ENCODE measurements at places on chromosomes 11 and 22. TPM values are rescaled to one million over a fixed set of nuclear protein-coding genes. Genes with fewer than 3 reads are reported as not detected.

DNA sequence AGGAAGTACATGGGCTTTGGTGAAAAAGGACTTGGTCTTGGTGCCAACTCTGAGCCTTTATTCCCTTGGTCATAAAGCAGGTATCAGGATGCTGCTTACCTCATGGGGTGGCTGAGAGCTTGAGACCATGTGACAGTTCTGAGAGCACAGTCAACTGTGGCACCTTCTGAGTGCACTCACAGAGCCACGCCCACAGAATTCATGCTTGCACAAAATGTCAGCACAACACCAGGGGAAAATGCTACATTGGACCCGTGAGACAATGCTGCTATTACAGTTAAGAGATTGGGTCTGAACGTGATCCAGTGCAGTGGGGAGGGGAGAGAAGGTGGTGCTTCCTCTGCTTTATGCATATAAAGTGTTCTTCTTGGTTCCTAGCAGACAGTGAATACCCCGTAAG, 79.5 kb upstream of the SPON1 start:
- no peak for DNase-seq

GRCh38 chr22:22074634-22075381, 92.2 kb upstream of the TOP3B start:
- DNase-seq, result no peak

GRCh38 chr11:20046416-20046815, 113.9 kb downstream of the DBX1 start:
- DNase-seq, result no peak

DNA sequence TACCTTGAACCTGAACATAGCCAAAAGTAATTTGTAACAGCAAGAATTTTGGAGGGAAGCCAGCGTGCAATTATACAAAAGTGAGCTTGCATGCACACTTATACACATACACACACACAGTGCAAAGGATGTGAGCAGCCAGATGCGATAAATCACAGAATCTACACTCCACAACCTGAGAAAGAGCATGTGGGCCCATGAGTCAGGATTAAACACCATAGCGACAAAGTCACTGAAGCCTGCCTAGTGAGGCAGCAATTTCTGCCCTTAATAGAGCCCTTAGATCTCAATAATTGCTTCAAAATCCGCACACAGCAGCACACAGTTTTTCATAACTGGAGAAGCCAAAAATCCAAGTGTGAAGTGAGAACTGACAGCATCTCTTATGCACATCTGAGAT, 42.6 kb upstream of the TEAD1 start:
- no peak for DNase-seq

- no peak for DNase-seq
These were observed 24.1 kb downstream of the RELT start for GRCh38 chr11:73400293-73400692.

DNA sequence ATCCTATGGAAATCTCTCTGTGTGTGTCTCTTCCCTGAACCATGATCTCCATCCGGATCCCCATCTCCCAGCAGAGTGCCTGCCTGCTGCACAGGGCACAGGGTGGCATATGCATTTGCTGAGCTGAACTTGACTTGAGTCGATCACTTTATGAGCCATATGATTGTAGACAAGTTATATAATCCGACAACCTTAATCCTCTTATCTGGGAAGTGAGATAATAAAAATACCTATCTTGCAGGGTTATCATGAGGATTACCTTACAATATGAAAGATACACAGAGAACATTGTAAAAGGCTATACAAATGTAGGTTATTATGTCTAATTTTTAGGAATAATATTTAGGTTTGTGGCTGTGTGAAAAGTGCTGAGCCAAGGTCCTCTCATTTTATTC, 124.5 kb downstream of the ST3GAL4 start:
- DNase-seq, result no peak

GRCh38 chr11:61885166-61885778, 6.1 kb downstream of the FADS3 start:
- no peak for DNase-seq

DNA sequence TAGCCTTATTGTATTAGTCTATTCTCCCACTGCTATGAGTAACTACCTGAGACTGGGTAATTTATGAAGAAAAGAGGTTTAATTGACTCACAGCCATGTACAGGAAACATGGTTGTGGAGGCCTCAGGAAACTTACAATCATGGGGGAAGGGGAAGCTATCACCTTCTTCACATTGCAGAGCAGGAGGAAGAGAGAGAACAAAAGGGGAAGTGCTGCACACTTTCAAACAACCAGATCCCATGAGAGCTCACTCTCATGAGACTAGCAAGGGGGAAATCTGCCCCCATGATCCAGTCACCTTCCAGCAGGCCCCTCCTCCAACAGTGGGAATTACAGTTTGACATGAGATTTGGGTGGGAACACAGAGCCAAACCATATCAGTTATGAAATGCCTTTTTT, 179.4 kb downstream of the ARHGAP42 start:
- no peak for DNase-seq

DNA sequence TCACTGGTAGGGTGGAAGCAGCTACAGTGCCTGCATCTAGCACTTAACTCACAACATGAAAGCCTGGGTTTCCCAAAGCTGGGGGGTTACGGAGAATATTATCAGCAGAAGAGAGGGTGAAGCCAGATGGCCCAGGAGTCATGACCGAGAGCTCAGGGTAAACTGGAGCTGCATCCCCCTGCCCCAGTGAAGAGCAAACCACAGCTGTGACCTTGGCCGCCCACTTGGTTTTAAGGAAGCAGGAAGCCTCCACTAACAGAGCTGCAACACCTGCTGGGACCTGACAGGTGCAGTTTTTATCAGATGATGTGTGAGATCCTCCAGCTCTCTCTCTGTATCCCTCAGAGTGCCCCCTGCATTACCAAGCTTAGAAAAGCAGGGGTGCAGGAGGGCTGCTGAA, 20.9 kb downstream of the TCP11L1 start:
- no peak for DNase-seq

GRCh38 chr11:87331273-87331672, 293.5 kb downstream of the TMEM135 start:
- no peak for DNase-seq

DNA sequence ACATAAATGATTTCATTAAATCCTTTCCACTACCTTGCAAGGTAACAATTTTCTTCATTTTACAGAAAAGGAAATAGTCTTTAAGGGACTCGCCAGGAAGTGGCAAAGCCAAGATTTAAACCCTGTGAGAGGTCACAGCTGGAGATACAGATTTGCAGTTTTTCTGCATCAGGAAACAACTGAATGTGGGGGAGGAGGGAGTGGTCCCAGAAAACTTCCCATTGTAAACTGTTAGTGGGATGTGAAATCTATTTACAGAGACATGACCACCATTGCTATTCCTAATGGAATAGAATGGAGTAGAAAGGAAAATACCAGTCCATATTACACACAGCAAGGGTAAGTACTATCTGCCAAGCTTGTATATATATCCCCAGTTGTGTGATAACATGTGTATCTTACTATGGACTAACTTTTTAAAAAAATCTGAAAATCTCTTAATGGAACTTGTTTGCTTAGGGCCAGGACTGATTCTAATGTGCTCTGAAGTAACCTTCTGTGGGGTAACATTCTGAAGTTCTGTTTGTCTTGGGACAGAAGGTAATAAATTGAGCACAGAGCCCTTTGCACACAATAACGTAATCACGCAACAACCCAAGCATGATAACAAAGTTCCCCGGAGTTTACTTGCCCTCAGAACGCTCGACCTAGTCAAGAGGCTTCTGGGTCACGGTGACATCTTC, 10.9 kb upstream of the TSKU start:
- no peak for DNase-seq

DNA sequence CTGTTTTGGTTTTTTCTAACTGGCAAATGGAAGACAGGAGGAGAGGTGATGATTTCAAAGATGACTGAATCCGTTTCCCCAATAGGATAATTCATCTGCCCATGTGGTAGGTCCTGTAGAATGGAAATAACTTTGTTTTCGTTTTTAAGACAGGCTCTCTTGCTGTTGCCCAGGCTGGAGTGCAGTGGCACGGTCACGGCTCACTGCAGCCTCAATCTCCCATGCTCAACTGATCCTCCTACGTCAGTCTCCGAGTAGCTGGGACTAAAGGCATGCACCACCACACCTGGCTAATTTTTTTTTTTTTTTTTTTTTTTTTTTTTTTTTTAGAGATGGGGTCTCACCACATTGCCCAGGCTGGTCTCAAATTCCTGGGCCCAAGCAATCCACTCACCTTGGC, 77.4 kb upstream of the BIRC3 start:
- no peak for DNase-seq

DNA sequence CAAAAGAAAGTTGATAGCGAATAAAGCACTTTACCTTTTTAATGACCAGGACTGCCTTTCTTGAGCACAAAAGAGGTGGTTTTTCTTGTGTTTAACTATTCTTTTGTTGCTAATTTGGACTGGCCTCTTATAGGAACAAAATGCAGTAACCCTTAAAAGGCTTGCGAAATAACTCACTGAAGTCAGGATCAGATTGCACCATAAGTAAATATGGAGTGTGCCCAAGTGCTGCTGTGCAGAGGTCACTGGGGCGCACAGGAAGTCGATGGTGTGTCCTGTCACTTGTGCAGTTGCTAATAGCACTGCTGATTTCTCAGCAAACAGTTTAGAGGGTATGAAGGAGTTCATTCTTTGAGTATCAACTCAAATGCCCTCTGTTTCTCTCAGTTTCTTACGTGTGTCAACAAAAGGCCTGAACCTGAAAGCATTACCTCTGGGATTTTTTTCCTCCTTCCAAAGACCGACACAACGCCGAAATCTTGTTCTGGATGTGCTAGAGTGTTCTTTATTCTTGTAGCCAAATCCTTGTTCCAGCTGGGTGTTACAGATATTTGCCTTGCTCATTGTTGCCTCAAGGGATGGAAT, 71.3 kb downstream of the ATXN10 start:
- DNase-seq, result no peak

DNA sequence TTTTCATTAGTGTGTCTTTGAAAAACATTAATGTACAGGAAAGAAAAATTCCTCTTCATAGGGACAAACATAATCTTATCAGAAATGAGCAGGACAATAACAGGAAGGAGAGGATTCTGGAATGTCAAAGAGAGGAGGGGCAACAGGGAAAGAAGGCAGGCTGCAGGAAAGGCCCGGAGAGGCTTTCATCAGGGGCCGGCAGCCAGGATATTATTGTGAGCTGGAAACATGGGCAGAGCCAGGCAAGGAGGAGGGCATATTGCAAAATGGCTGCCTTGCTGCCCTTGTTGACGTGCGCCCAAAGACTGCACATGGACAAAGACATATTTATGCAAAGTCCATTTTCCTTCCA, 433.7 kb downstream of the ETS1 start:
- no peak for DNase-seq

DNA sequence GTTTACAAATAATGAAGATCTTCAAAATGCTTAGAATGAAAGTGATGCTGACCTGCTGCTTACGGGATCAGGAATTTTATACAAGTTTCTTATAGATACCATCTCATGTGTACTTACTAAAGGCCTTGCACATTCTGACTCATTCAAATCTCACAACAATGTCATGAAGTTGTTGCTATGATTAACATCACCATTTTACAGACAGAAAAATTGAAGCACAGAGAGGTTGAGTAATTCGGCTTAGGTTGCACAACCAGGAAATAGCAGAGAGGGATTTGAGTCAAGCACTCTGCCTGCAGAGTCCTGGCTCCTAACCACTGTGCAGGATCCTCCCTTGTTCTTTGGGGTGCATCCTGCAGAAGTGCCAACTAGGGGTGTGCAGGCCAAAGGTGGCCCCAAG, 471.9 kb downstream of the MIAT start:
- no peak for DNase-seq

GRCh38 chr22:29458551-29458950, 20.2 kb downstream of the RFPL1 start:
- no peak for DNase-seq

DNA sequence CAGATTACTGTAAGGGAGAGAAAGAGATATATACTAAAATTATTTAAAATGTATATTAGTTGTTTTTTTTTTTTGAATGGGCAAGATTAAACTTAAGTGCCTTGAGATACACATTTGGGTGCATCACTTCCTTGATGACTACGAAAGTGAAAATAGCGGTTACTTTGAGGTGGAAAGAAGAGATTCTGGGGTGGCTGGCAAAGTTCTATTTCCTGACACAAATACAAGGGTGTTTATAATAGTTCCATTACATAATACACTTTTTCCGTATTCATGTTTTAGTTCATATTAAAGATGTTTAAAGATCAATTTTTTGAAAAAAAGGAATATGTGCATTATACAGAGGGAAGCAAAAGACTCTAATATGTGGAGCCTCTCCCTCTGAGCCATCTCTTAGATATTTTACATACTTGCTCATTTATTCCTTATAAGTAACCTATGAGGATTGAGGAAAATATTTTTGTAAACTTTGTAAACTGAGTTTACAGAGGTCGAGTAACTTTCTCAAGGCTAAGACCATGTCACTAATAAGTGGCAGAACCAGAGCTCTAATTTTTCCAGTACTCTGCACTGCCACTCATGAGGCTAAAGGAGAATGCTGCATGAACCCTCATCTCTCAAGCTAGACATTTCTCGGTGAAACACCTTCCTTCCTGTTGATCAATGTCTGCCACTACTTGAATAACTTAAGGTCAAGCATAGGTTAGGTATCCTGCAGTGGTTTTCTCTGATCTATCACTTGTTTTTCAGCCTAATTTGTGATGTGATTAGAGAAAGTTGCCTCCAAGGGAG, 58.6 kb downstream of the DDIAS start:
- no peak for DNase-seq

DNA sequence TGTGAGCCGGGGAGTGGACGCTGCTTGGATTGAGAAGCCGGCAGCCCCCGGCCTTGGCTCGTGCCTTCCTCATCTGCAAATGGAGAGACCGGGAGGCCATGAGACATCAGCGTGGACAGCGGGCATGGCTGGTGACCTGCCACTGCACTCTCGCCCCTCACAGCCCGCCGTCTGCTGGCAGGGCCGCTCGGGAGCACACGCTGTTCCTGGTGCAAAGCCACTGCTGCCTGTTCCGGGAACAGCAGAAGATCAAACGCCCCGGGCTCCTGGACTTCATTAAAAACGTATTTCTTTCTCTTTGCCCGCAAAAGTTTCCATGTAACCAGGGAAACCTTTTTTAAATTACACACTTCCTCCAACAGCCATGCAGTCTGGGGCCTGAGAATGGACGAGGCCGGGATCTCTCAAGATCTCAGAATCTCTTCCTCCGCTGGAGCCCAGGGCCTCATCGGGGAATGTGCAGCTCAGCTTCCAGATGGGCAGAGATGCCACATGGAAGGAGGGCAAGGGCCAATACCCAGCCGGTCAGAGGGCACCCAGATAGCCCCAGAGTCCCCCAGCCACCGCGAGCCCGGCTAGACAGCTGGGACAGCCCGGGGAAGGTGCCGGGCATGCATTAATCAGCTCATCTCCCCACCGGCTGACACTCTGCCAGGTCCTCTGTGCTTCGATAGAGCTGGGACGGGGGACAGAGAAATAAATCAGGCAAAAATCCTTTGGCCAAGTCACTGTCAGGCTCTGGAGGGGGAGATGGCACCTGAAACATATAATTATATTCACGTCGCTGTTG, 62.8 kb upstream of the PRR5 start:
- DNase-seq, result no peak

- no peak for DNase-seq
These were observed 123.5 kb downstream of the UVRAG start for GRCh38 chr11:75938543-75938942.

DMC1 gene
- 5.0 TPM for total RNA-seq

OR4A47 gene
- total RNA-seq, result not detected

Measured in cerebellum (tissue), 4 donors.